ENCODE measurements at places on chromosomes 3 and 15.

DNA sequence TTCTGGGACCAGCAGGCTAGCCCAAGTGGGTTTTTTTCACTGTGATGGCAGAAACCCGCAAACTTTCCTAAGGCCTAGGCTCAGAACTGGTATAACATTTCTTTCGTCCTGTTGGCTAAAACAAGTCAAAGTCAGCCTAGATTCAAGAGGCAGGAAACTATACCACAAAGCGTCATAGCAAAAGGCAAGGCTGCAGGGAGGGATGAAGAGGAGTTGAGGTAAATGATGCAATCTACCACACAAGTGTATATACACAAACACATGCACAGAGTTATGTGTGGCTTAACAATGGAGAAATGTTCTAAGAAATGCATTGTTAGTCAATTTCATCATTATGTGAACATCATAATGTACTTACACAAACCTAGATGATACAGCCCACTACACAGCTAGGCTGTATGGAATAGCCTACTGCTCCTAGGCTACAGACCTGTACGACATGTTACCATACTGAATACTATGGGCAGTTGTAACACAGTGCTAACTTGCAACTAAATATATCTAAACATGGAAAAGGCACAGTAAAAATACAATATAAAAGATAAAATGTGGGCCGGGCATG lies 225.6 kb downstream of the TBL1XR1 start:
- peak; percentile 61 for DNase-seq

GRCh38 chr15:41894251-41894790 lies 468 bp upstream of the SPTBN5 start:
- no peak for DNase-seq

DNA sequence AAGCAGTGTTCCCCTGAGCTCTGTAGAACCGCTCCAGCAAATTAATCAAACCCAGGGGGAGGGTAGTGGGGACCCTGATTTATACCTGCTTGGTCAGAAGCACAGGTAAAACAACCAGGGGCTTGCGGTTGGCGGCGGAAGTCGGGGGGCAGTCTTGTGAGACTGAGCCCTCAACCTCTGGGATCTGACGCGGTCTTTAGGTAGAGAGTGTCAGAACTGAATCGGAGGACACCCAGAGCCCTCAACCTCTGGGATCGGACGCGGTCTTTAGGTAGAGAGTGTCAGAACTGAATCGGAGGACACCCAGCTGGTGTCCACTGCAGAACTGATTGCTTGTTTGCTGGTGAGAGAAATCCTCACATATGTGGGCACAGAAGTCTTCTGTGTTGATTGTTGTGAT lies 12.9 kb upstream of the PAQR5 start:
- DNase-seq = no peak

DNA sequence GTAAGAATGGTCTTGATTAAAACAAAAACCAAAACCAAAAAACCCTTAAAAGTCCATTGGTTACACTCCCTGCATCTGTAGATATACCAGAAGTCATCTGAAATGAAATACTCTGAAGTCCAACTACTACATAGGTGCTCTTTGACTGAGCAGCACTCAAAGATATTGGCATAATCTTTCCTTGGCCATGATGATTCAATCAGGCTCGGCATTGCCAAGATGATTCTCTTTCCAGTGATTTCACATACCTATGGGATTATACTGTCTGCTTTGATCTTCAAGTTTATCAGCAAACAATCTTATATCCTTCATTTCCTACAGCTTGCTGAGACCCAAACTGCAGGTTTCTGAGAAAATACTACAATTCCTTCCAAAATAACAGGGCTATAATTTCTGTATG lies 35.9 kb upstream of the DIPK2A start:
- no peak for DNase-seq

DNA sequence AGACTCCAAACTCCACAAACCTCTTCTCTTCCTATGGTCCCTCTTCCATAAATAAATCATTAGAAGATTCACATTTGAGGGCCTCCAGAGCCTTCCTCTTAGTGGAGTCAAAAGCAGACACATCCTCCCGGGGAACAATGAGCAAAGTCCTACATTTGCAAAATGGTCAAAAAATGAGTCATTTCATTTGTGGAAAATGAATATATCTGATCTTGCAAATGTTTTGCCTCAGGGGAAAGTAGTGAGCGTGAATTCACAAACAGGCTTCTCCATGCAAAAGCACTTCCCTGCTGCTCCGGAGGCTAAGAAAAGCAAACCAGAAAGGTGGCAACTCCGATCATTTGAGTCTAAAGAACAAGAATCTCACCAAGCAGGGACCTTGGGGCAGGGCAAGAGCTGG lies 86.7 kb upstream of the IQSEC1 start:
- no peak for DNase-seq

DNA sequence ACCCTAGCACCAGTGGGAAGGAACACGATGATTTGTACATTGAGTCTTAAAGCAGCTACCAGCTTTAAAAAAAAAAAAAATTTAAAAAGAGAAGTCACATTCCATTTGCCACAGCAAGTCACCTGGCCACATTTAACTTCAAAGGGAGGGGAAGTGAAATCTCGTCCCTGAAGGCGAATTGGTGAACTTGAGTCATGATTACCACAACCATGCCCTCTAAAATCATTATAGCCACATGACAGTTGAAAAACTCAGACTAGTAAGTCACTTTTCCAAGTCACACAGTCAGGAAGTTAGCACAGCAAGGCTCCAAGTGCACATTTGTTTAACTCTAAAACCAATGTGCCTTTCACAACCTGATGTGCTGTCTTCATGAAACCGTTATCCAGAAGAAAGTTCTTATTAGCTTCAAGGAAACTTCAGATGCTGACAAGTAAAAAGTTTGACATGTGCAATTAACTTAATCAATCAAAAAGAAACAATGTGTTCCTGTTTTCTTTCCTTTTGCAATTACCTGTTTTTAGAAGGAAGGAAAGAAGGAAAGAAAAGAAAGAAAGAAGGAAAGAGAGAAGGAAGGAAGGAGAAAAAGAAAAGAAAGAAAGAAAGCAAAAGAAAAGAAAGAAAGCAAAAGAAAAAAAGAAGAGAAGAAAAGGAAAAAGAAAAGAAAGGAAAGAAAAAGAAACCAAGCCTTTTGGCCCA lies 8.3 kb upstream of the THSD4 start:
- DNase-seq = peak; percentile 14

DNA sequence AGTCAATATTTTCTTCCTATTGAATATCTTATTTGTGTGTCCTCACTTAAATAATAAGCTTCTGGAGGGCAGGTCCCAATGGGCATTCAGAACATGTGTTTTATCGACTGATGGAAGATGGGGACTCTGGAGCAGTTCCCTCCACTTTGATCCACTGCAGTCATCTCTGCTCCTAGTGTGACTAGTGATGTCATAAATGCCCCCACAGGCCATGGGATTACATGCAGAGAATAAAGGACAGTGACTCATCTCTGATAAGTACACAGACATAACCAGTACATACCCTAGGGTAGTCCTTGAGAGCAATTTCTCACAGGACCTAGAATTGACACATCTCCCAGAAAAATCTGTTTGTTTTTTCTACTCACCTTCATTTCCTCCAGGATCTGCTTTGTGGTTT lies 49.4 kb upstream of the FMN1 start:
- no peak for DNase-seq

- no peak for DNase-seq
Observed at GRCh38 chr3:112514527-112515128, 15.4 kb upstream of the BTLA start.

DNA sequence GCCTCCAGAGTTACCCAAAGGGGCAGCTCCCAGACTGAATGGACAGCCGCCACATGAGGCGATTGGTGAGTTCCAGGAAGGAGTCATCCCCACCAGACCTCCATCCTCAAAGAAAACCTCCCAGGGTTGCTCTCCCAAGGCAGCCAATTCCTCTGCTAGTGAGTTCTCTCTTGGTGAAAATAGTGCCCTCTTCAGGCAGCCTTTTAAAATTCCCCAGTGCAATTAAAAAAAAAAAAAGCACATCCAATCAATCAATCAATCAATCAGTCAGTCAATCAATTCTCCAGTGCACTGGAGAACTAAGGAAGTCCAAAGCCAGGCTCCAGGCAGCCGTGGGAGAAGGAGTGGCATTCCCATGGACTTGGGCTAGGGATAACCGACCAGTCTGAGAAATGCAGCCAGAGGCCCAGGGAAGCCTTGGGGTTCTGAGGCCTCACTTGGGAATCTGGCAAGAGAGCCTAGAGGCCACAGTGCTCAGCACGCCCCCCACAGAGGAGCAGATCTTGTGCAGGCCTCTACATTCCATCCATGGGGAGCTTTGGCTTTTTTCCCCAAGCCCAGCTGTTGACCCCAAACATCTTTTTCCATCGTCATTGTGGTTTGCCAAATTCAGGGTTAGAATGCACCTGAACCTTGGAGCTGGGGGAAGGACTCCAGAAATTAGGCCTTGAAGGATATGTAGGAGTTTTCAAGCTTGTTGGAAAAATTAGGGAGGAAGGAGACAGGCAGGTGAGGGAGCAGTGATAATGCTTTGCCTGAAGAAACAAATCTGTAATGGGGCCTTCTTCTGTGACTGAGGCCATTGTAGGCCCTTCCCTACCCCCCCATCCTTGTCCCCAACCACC lies 4.8 kb downstream of the PAQR5 start:
- no peak for DNase-seq

GRCh38 chr3:183278479-183279088 lies 25.5 kb downstream of the B3GNT5 start:
- no peak for DNase-seq

- DNase-seq = no peak
Observed at GRCh38 chr3:147729641-147730040, 320.5 kb downstream of the ZIC1 start.

- DNase-seq = peak; percentile 71
Observed at GRCh38 chr3:16338999-16339398, 74.0 kb downstream of the OXNAD1 start.

GRCh38 chr3:62363275-62363674 lies 10.1 kb downstream of the FEZF2 start:
- DNase-seq = peak; percentile 56

- DNase-seq = no peak
Observed at GRCh38 chr3:15787941-15788340, 9.8 kb downstream of the ANKRD28 start.

DNA sequence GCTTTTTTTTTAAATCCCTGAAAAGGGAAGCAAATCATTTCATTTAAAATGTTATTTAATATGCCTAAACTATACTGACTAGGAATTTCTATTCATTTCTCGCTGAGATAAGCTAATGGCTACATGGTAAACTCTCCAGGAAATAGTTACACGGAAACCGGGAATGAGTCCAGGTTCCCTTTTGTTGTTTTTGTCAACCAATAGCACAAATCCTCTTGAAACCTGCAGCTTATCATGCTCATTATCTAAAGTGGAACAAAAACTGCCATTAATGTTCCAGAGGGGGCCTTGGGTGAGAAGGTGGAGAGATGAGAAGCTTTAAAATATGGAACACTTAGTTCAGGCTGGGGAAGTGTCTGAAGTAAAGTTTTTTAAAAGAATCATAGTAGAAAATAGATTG lies 113.5 kb upstream of the ALCAM start:
- DNase-seq = no peak

- DNase-seq = no peak
Observed at GRCh38 chr3:88725440-88726165, 381.8 kb upstream of the EPHA3 start.

GRCh38 chr3:134361162-134361835 lies 12.9 kb downstream of the AMOTL2 start:
- no peak for DNase-seq

- no peak for DNase-seq
Observed at GRCh38 chr3:46998121-46998851, 18.8 kb downstream of the NBEAL2 start.

DNA sequence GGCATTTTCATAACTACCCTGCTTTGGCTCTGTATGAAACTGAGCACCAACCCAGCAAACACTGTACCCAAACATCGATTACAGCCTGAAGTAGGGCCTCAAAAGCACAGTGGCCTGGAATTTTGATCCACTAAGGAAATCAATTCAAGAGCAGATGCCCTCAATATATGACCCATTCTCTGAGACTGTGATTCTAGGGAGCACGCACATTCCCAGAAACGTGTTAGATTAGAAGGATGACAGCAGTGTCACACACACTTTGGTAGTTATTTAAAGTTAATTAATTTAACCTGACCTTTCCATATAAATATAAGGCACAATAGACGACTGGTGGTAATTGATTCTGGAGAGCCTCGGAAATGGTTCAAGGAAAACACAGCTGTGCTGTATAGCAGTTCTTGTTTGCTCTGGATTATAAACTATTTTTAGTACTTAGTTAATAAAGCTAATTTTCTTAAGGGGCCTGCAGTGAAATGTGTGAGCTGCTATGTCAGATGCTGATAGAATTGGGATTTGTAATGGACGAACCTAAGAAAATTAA lies 126.3 kb upstream of the ZNF385D start:
- DNase-seq = no peak

DNA sequence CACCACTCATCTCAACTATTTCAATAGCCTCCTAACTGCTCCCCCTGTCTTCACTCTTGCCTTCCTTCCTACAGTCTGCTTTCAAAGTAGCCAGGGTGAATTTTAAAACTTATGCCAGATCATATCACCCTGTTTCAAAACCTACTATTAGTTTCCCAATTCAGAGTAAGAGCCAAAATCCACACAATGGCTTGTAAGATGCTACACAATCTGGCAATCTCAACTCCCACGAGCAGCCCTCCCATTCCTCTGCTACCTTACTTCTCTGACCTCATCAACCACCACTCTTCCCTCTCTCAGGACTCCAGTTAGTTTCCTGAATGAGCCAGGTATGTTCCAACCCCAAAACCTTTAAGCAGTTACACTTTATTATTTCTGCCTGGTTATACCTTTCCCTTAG lies 62.5 kb downstream of the VPS13C start:
- DNase-seq = no peak

DNA sequence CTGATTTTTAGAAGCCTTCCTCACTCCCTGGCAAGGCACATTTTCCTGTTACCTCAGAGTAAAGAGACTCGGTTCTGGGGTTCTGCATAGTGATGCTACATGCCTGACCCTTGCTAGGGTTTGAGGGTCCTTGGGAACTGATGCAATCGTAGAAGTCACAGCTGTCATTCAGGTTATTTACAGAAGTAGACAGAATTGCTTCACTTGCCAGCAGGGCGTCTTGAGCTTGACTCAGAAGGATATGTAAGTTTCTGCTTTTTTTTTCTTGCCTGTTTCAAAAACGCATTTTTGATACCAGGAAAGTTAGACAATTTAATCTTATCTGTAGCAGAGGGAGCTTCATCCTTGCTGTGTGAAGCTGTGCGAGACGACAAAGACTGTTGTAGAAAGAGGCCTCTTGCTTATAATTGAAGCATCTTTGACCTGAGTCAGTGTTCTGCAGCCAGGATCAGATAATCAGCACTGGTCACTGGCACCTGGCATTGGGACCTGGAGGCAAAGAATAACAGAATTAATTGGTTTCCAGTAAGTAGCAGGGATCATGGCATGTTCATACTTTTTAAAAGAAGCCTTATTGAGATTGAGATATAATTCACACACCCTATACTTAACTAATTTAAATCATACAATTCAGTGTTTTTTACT lies 24.8 kb downstream of the CACNA1D start:
- DNase-seq = no peak
